ENCODE measurements at places on chromosomes 13 and 19.
A peak's percentile ranks its signal among the peaks of the same experiment; 100 is the strongest.

DNA sequence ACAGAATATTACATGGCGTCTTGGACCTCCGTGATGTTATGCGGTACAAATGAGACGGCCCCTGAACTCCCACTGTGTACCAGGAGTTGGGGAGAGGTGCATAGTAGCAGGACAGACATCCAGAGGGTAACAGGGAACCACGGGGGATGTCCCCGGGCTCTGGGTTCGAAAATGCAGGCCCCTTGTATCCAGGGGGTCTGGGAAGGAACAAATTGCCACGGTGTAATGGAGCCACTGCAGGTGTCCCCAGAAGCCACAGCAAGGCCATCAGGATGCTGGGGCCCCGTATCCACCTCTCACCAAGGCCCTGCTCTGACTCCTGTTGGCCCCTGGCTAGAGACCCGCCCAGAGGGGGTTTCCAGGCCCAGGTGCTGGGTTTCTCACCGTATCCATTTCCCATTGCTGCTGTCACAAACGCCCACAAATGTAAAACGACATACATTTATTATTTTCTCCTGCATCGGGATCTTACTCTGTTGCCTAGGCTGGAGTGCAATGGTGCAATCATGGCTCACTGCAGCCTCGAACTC lies 77.8 kb downstream of the INSR start:
- no peak for DNase-seq

GRCh38 chr13:44268980-44269379 lies 104.6 kb upstream of the SERP2 start:
- no peak for DNase-seq

DNA sequence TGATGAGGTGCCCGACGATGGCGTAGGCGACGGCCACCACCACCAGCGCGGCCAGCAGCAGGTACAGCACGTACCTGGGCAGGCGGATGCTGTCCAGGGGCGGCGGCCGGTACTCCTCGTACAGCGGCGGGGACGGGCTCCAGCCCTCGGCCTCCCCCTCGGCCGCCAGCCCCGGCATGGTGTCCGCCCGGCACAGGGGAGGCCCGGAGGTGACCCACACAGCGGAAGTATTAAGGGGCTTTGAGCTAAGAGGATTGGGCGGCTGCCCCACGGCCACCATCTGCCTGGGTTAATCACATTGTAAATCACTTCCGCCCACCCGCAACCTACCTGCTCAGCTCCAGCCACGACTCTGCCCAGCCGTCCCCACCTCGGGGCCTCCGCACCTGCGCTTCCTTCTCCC lies at the start of gene SMIM44:
TSS of gene SMIM44 (minus strand) at position 216 of the 403 bp plus-strand sequence. CDS start at position 178, 38 bp downstream.
- no peak for DNase-seq

DNA sequence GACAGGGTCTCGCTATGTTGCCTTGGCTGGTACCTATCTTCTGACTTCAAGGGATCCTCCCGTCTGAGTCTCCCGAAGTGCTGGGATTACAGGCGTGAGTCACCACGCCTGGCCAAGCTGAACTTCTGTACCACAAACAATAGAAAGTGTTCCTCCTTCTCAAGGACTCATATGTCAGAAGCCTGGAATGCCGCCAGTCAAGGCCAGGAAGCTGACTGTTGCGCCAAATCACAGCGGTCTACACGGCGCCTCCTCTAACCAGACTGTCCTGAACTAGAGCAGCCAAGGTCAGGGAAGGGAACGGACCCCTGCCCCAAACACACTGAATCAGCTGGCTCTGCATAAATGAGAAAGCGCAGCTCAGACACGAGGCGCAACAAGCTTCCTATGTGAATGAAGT lies 14.6 kb downstream of the RAB20 start:
- no peak for DNase-seq

DNA sequence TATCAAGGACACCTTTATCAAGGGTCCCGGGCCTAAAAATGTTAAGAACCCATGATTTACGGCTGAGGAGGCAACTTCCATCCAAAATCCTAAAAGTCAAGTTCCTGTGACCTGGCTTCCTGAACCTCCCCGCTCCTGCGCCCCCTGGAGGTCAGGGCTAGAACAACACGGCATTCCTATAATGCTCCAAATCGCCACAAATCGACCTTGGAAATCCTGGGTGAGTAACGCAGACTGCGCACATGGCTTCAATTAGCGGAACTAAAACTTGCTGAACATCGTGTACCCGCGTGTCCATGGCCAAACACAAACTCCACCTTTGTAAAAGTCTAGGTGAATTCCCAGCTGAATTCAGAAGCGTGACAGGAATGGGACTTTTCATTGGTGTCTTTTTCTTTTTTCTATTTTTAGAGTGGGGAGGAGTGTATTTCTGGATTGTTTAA lies 4.3 kb upstream of the C5AR1 start:
- DNase-seq = peak; percentile 37

DNA sequence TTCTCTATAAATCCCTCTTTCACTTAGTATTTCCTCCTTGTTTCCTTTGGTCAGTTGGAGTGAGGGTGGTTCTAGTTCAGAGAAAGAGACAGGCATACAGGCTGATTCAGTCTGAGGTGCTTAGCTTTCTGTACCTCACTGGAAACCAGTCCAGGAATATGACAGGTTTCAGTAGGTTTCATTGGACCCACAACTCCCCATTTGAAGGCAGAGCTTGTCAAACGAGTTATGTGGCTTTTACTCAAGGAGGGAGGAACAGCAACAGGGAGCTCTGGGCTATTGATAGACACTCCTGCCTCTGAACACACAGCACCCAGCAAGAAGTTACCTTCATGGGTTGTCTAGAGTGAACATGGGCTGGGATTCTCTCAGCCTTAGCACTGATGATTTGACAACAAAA lies 14.5 kb downstream of the ACTN4 start:
- no peak for DNase-seq

GRCh38 chr13:42388326-42388725 lies 116.4 kb downstream of the AKAP11 start:
- DNase-seq = no peak

DNA sequence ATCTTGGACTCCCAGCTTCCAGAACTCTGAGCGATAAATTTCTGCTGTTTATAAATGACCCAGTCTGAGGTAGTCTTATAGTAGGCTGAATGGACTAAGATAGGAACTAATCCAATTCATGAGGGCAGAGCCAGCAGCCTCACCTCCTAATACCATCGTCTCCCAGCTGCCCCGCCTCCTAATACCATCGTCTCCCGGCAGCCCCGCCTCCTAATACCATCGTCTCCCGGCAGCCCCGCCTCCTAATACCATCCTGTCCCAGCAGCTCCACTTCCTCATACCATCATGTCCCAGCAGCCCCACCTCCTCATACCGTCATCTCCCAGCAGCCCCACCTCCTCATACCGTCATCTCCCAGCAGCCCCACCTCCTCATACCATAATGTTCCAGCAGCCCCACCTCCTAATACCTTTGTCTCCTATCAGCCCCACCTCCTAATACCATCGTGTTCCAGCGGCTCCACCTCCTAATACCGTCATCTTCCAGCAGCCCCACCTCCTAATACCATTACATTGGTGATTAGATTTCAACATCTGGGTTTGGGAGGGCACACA lies 2.4 kb upstream of the ARGLU1 start:
- DNase-seq = peak; percentile 40

DNA sequence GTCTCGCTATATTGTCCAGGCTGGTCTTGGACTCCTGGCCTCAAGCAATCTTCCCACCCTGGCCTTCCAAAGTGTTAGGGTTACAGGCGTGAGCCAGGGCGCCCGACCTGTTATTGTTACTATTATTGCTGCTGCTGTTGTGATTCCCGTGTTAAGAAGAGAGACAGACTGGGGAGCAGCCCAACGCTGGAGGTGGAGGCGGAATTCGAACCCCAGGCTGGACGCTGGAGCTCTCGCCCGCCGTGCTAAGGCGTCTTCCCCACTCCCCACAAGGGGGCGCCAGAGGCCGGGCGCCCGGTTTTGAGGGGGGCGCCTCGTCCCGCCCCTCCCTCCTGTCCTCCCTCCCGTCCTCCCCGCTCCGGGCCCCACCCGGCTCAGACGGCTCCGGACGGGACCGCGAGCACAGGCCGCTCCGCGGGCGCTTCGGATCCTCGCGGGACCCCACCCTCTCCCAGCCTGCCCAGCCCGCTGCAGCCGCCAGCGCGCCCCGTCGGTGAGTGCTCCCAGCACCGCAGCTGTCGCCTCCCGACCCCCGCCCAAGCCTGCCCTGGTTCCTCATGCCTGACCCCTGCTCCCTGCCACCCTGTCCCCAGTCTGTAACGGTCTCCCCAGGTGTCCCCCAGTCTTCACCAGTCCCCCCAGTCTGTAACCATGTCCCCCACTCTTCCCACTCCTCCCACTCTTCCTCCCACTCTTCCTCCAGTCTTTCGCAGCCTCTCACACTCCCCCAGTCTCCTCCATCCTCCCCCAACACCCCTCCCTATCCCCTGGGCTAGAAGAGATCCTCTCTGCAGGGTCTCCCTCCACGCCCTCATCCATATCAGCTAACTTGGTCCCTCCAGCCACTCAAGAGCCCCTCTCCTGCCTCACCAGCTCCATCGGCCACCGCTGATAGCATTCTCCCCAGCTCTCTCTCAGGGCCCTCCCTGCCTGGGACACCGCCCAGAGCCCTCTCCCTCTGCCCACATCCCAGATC lies at the start of gene EHD2:
TSS of gene EHD2 (plus strand) at position 377 of the 976 bp plus-strand sequence. CDS start 3,191 bp downstream, outside the sequence.
- DNase-seq = peak; percentile 31

GRCh38 chr19:45245334-45245787 lies at the start of gene EXOC3L2:
Gene EXOC3L2 (minus strand): TSS chr19:45245407. CDS start chr19:45239045, 6,362 bp downstream.
- no peak for DNase-seq

- DNase-seq = no peak
Observed at GRCh38 chr13:80361883-80362327, 21.0 kb upstream of the SPRY2 start.

DNA sequence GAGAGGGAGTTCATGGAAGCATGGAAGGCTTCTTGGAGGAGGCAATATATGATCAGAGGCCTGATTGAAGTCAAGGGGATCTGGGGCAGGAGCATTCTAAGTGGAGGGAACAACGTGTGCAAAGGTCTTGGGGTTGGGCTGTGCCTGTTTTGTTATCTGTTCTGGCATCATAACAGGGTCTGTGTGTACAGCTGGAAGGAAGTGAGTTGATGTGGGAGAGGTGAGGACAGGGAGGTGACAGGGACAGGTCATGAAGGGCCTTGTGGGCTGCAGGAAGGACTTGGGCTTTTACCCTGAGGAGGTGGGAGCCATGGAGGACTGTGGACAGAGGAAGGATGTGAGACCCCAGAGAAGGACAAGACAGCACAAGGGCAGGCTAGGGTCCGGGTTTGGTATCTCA lies 1.2 kb upstream of the NFILZ start:
- DNase-seq = no peak

- no peak for DNase-seq
Observed at GRCh38 chr13:69567514-69567913, 540.1 kb upstream of the ATXN8OS start.

All from stimulated activated CD4-positive, alpha-beta T cell treated with anti-CD3 and anti-CD28 coated beads, Interleukin-1b, Interleukin-23, amount 100 ng/mL, for 24 hours (primary cell).